Thoracic aorta (tissue), 2 donors: ENCODE measurements at places on chromosomes 13 and 19. TPM values are rescaled to one million over a fixed set of nuclear protein-coding genes. Genes with fewer than 3 reads are reported as not detected.
A peak's percentile ranks its signal among the peaks of the same experiment; 100 is the strongest.

The MISP3 gene
- 2.7 TPM for total RNA-seq

The KLF16 gene
- 11.0 TPM for total RNA-seq

- DNase-seq, result peak; percentile 85
These were observed at the start of gene ABCA7 for GRCh38 chr19:1039646-1040475. Gene ABCA7, plus strand, starts transcription at chr19:1040107. Its CDS starts 1,255 bp downstream, at chr19:1041362.

The VN1R2 gene
- not detected for total RNA-seq

DNA sequence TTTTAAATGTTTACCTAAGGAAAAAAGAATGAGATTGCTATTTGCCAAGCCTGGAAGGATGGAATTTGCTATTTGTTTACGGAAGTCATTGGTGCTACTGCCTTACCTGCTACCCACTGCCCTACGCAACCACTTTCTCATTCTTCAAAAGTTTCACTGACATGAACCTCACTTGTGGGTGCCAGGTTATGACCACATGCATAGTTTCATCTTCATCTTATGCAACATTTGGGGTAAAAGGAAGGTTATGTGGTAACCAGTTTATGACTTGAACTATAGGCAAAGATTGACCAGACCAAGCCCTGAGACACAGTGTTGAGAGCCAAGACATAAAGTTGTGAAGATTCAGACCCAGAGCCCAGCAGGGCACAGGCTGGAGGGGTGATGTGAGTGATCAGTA lies 142.5 kb downstream of the LACC1 start:
- DNase-seq, result no peak

DNA sequence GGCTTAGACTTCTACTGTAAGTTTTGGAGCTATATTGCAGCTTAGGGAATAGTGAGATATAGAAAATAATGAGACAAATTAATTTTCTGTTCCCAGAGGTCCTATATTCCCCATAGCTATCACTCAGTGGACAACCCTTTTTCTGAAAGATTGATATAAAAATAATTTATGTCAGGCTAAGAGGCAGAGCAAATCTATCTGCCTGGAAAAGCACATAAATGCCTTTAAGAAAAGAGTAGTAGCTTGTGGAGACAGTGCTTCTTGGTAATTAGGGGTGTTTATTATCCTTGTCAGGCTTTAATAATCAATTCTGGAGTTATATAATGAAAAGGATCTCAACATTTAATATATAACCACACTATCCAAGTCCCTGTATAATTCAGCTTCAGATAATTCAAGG lies 1162.8 kb upstream of the PCDH20 start:
- DNase-seq, result no peak

DNA sequence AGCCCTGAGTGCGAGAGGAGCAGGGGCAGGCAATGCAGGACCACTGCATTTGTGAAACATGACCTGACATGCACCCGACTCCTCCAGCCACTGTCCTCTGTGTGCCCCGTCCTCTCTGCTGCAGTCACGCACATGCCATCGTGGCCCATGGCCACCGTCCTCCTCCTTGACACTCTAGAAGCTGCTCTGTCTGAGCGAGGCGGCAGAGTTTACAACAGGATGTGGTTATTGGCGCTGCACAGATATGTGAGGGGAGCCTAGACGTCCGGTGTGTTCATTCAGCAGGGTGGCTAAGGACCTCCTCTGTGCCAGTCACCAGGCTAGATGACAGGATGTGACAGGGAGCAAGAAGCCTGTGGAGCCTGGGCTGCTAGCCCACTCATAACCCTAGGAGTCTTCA lies 277.8 kb downstream of the FOXO1 start:
- no peak for DNase-seq

DNA sequence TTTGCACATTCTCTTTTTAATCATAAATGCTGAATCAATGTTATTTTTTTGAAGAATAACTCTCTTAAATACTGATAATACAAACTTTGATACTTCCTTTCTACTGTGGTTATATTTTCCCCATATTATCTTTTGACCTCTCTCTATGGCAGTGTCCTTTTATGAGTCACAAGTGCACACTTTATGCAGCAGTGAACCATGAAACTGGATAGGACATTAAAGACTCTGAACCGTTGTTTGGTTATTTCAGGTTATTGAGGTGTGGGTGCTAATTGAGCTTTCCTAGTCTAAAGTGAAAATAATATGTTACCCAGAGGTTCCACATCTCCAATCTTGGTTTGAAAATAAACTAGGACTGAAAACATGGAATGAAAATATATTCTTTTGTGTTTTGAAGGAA lies 71.4 kb downstream of the DGKH start:
- no peak for DNase-seq

DNA sequence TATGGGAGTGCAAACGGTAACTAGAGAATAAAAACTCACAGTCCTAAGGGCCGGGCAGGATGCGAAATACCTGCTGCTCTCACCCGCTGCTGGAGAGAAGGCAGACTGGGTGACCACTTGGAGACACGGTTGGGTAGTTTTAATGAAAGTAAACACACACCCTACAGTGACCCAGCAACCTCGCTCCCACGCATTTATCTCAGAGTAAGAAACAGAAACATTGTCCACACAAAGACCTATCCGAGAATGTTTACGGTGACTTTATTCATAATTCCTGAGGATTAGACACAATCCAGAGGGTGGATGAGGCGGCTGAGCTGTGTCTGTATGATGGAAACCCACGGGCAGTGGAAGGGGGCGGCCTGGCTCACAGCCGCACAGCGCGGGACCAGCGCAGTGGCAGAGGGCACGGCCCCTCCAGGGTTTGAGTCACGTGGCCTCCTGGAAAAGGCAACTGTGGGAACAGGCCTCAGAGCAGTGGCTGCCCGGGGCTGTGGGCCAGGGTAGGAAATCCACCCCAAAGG lies 73.5 kb upstream of the C13orf46 start:
- no peak for DNase-seq

The NXNL1 gene
- not detected for total RNA-seq

The CPT1C gene
- 3.9 TPM for total RNA-seq

DNA sequence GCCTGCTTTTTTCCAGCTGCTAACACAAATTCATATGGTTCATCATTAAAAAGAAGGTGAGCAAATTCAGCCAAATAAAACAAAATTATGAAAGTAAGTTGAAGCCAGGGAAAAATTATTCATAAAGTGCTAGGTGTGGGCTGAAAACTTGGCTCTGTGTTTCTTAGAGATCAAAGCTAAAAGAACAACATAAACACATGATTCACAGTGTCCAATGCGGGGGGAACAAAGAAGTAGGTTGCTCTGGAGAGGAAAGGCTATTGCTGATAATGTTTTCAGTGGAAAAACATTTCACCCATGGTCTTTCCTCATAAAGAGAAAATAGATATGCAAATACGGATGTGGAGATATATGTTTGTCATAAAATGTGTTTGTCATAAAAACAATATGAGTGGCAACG lies 1691.5 kb upstream of the SLC10A2 start:
- no peak for DNase-seq

The NOTCH3 gene
- 448 TPM for total RNA-seq

DNA sequence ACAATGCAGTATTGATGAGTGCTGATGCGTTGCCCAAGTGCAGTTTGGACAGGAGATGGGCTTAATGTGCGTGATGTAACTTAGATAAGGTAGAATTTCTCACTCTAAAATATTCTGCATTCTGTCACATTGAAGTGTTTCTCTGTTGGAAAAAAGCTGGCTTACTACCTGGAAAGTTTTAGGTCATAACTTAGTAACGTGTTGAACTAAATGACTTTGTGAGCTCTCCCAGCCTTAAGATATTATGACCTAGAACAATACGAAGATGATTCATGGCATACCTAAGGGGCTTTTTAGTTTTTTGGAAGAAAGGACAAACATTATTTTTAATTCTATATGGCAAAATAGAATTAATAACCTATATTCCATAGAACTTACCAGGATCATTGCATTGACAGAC lies 9.0 kb downstream of the UFM1 start:
- no peak for DNase-seq

- no peak for DNase-seq
These were observed 123.8 kb downstream of the TM9SF2 start for GRCh38 chr13:99624936-99625540.

GRCh38 chr13:105871768-105872167 lies 663.7 kb downstream of the EFNB2 start:
- DNase-seq, result no peak

The DAZAP1 gene
- 34.9 TPM for total RNA-seq

DNA sequence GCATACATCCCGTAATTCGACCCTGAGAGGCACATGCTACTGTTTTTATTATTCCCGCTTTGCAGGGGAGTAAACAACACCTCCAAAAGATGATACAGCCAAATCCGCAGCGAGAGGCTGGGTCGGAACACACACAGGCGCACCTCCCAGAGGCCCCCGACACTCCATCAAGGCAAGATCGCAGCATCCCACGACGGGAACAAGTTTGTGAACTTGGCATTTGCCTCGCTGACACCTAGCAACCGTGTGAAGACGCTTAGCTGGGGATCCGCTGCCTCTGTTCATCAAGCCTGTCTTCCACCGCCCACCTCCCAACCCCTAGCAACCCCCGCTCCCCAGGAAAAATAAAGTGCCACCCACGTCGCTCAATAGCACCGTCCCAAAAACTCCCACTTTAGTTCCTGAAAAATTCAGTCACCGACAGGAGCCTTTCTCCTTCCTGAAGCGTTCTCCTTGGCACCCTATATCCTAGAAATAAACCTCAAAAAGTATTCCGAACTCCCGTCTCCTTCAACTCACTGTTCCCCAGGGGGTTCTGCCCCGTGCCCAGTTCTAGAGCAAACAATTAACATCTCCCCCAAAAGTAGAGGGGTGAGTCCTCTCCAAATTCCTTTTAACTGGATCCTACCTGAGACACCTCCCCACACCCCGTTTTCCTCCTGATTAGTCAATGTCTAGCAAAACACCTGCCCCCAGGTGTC lies 1.7 kb downstream of the GNG7 start:
- no peak for DNase-seq

The GRK1 gene
- total RNA-seq, result not detected

GRCh38 chr19:12543855-12544254 lies 7.4 kb downstream of the ZNF564 start:
- DNase-seq, result no peak

The KLK2 gene
- not detected for total RNA-seq

The OR7G2 gene
- total RNA-seq, result not detected

DNA sequence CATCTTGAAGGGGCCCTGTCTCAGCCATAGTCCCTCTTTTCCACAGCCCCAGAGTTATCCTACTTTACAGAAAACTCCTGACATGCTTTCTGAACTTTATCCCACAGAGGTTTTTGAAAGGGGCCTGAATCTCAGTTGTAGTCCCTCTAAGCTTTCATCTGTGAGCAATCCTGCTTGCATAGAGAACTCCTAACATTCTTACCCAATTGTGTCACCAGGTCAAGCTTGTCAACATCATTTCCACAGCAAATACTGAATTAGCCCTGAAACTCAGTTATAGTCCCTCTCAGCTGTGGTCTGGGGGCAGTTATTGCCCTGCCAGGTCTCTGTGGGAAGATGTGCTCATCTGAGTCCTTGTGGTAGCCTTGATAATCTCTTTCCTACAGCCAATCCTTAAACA lies 2190.3 kb upstream of the PCDH20 start:
- DNase-seq, result no peak

- peak; percentile 83 for DNase-seq
These were observed 13.1 kb upstream of the NOTCH3 start for GRCh38 chr19:15213715-15214381.

The MYH14 gene
- total RNA-seq, result 2.6 TPM

The ZNF726 gene
- total RNA-seq, result 0.27 TPM

The SYNE4 gene
- total RNA-seq, result 0.92 TPM

DNA sequence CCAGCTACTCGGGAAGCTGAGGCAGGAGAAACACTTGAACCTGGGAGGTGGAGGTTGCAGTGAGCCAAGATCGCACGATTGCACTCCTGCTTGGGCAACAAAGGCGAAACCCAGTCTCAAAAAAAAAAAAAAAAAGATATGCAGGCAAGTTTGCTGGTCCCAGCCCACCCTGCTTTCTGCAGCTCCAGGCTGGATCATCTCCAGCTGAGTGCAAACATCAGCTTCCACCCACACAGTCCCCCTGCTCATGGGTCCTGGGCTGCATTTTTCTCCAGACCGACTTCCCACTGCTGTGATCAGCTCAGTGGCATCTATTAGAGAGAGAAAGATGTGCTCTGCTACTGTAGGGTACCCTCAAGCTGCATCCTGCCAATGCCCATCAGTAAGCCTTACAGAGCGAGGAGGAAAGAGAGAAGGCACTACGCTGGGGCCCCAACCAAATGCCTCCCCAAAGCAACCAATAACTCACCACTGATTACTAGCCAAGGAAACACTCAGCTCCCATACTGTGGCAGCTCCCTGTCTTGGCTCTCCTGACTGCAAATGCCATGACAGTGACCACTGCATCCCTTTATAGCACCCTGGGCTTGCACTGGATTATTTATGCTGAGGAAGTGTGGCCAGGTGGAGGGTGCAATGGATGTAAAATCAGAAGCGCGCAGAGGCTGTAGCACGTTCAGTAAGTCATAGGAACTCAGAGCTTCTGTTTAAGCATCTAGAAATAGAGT lies 170.9 kb upstream of the ZNF507 start:
- no peak for DNase-seq

GRCh38 chr13:77196052-77196618 lies 130.8 kb downstream of the MYCBP2 start:
- DNase-seq, result no peak

The LCP1 gene
- 66.3 TPM for total RNA-seq

DNA sequence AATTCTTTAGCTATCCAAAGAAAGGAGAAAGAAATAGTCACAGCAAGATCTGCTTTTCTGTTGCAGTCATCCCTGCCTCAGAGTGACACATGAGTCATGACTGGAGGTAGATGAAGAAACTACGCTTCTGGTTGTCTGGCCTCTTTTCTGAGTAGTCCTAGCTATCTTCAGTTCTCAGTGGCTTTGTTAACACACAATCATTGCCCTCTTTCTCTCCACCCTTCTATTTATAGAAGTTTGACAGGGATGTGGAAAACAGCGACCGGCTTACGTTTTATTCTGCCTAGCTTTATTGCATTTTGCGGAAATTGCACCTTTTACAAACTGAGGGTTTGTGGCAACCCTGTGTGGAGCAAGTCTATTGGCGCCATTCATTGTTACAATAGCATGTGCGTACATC lies 26.7 kb downstream of the SPATA13 start:
- no peak for DNase-seq

GRCh38 chr19:3333662-3334061 lies 32.7 kb upstream of the NFIC start:
- no peak for DNase-seq

The SUGT1 gene
- 30.8 TPM for total RNA-seq

DNA sequence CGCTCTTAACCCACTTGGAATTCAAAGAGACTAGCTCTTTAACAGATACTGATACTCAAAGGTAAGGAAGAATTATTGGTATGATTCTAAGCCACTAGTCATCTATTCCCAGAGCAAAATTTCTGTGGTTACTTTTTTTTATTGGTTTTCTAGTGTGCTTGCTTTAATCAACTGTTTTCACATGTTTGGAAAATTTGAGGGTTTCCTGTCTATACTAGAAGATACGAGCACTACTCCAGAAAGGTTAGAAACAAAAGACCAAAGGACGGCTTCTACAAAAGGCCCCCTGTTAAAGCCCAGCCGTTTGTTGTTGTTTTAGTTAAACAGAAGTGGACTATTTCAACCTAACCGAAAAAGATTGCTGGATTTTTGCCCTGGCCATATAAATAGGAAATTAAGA lies 18.5 kb upstream of the LPAR6 start:
- DNase-seq, result no peak

The DACH1 gene
- total RNA-seq, result 1.3 TPM

The EDNRB gene
- 27.6 TPM for total RNA-seq
